Activated CD4-positive, alpha-beta T cell treated with anti-CD3 and anti-CD28 coated beads for 24 hours (primary cell): ENCODE measurements at places on chromosomes 2 and 18.
A peak's percentile ranks its signal among the peaks of the same experiment; 100 is the strongest.

GRCh38 chr2:9644603-9645002, 13.8 kb upstream of the YWHAQ start:
- DNase-seq: no peak

- no peak for DNase-seq
These were observed 20.5 kb downstream of the GRB14 start for GRCh38 chr2:164600763-164601162.

DNA sequence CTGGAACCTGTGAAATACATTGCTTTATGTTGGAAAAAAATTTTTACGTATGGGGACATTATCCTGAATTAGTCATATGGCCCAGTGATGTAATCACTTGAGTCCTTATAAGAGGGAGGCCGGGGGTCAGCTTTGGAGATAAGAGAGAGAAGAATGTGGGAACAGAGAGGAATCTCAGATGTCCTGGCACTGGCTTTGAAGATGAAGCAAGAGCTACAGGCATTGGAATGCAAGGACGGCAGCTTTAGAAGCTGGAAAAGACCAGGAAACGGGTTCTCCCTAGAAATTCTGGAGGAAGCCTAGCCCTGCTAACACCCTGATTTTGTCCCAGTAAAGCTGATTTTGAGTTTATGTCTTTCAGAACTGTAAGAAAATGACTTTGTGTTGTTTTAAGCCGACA, 1129.9 kb upstream of the GYPC start:
- DNase-seq: no peak

- no peak for DNase-seq
These were observed 55.9 kb downstream of the SPATS2L start for GRCh38 chr2:200362202-200362917.

DNA sequence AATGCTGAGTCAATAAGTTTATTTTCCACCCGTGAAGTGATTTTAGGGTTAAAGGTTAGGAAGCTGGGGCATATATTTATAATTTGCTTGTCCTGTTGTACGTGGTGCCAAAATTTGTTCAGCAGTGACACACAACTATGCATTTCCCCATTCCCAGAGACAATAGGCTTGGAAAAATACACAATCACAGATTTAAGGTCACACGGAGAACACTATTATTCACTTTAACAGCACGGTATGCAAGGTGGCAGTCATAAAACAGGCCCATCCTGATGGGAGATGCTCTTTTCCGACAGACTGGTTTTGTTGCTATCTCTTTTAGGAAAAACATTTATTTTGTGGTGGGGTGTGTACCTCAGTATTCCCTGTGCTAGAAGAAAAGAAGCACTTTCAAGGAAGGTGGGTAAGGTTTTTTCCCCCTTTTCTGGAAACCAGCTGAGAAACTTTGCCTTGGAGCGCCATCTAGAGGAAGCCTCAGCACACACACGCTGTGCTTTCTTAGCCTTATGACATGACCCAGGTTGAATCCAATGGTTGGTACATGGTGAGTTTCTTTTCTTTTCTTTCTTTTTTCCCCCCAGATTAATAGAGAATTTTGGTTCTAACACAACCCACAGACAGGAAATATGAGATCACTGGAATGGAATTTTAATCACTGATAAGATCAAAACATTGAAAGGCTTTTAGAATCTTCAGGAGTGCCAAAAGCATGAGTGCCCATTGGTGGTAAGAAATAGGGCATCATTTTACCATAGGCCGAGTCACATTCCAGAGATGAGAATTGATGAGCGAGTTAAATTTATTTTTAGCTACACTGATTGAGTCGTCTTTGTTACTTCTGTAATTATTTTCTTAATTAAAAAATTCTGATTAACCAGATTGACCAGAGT, 332.1 kb downstream of the AGPS start:
- peak; percentile 27 for DNase-seq

GRCh38 chr2:121191191-121192170, 93.5 kb downstream of the TFCP2L1 start:
- DNase-seq: no peak

- no peak for DNase-seq
These were observed 40.2 kb downstream of the MRPL33 start for GRCh38 chr2:27811768-27812167.

DNA sequence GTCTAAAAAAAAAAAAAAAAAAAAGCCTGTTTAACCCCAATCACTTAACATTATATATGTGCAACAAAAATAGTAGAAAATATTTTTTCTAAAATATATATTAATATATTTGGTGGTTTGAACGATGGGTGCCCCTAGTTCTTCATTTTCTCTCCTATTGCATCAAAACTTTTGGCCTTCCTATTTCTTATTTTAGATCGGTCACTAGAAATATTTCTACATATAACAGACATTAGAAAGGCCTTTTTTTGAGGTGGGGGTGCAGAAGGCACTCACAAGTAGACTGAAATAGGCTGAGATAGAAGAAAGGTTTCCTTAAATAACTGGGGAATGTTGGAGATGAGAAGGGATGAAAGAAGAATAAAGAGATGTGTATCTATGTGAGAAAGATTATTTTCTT, 49.3 kb upstream of the AP1S3 start:
- DNase-seq: no peak

DNA sequence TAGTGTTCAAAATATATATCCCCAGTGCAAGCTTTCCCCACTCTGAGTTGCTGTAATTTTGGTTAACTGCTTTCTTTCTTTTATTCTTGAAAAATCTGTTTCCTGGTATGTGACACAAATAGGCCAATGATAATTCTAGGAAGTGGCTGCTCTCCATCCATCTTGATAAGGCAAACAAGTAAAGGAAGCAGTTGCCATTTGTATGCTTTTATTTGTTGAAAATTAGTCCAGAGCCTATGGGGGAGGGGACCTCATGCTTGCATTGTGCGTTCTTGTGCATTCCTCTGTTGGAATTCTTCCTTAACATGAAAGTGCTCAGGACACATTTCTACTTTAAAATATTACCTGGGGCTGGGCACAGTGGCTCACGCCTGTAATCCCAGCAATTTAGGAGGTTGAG, 111.2 kb upstream of the FSHR start:
- DNase-seq: no peak

GRCh38 chr2:31263636-31264190, 29.8 kb downstream of the EHD3 start:
- no peak for DNase-seq

DNA sequence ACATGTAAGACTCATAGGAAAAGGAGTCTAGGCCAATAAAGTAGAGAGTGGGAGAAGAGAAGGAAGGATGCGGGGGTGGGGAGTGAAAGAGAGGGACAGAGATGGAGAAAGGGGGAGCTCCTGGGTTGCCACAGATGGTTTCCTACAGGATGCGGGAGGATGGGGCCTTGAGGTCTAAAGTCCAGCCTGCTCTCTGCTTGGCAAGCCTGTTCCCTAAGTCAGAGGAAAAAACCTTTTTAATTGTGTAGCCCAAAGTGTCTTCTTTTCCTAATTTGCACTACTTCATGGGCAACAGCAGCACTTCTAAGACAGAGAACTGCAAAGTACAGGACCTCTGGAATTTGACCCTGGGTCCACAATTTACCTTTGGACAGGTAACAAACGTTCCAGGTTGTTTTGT, 1.4 kb upstream of the FAM110C start:
- no peak for DNase-seq

- DNase-seq: no peak
These were observed 13.6 kb downstream of the DCAF17 start for GRCh38 chr2:171447675-171448074.

DNA sequence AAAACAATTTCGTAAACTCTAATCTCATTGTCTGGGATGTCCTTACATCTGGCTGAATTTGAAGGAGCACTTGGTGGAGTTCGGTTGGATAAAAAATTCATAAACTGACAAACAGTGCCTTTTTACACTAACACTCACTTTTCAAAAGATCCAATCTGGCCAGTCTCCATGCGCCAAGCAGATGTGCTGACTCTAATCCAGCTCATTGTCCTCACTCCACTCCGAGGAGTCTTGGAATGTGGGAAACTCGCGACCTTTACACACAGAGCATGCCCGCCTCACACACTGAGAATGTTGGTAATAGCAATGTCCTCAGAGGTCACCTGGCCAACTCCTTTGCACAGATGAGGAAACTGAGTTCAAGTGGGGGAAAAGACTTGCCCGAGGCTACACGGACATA, 66.8 kb downstream of the XDH start:
- no peak for DNase-seq

DNA sequence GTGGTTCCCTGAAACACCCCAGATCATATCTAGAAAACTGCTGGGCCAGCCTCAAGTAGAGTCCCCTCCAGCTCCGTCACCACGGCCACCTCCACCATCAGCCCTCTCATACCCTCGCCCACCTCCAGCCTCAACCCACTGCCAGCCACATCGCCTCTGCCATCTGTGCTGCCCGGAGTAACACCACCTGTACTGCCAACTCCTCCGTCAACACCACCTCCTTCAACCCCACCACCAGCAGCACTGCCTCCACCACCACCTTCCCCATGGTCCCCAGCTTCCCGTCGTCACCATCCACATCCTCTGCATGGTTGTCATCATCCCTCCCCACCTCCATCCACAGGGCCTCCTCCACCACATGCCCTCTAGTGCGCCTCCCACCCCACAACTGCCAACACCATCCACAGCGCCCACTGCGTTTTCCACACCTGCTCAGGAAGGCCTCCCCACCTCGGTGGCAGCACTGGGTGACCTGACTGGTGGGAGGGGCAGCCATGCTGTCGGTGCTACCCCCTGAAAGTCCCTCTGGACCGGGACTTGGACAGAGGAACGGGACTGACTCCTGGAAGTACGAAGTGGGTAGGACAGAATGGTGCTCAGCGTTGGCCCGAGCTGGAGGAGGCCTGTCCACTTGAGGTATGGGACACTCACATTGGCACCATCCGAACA, 1.6 kb downstream of the SNED1 start:
- no peak for DNase-seq

DNA sequence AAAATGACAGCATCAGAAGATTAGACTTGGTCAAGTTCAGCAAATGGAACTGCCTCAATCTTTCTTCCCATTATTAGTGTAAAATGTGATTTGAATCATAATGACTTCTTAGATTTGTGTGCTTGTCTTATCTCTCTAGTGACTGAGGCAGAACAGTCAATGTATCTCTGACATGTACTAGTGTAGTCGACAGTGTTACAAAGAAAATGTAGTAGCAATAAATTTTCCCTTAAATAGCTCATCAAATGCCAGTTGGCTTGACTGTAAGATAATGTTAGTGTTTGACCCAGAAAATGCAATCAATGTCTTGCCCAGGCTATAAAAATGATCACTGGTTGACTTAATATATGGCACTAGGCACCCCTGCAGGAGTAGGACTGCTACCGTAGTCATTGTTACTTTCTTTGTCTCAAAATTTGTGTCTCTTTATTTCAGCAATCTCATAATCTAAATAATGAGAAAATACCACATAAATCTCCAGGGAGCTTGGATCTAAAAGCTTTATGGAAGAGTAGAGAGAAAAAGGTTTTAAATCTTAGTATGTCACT, 1336.7 kb downstream of the DPP10 start:
- DNase-seq: no peak
